Omental fat pad (tissue), 4 donors: ENCODE measurements at places on chromosomes 3 and 15.

DNA sequence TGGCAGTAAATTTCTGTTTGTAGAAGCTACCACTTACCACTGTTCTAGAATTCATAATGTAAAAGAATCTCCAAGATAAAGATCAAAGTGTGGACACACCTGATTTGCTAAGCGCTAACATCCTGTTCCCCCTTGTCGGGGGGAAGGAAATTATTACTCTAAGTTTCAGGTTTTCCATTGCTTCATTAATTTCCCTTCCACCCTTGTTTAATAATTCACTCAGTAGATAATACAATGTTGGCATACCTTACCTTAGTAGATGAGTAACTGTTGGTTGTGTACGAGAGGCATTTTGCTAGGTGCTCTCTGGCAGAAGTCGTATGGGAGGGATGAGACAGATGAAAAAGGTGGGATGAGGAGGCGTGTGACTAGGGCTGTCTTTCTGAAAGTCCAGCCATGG is 641.2 kb upstream of the ARRDC4 start:
- DNase-seq, result no peak

DNA sequence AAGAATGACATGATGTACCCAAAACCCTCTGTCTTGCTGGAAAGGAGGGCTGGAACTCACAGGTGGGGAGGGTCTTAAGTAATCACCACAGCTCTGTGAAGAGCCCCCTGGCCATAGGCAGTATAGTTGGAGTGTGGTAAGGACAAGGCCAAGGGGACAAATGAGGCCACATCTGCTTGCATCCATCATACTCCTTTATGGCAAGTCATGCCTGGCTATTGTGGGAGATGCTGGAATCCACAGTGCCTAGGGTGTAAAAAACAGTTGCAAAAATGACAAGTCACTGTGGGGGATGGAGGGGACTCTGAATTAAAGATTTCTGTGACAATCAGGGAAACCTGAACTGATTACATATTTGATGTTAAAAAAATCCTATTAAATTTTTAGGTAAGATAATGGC is 258.5 kb downstream of the KCNMB2 start:
- no peak for DNase-seq

DNA sequence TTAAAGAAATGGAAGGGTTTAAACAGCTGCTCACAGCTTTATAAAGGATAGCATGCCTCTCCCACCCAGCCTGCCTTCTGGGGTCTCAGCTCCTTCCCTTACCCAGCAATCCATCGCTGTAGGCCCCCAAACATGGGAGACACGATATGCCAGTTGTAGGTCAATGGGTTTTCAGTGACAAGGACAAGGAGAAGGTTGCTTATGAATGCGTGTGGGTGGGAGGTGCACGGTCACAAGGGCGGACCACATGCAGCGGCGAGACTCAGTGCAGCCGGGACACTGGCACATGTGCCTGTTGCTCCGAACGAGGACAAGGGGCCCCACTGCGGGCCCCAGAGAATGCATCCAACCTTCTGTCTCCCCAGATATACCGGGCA is 67.0 kb downstream of the MGLL start:
- DNase-seq, result no peak

DNA sequence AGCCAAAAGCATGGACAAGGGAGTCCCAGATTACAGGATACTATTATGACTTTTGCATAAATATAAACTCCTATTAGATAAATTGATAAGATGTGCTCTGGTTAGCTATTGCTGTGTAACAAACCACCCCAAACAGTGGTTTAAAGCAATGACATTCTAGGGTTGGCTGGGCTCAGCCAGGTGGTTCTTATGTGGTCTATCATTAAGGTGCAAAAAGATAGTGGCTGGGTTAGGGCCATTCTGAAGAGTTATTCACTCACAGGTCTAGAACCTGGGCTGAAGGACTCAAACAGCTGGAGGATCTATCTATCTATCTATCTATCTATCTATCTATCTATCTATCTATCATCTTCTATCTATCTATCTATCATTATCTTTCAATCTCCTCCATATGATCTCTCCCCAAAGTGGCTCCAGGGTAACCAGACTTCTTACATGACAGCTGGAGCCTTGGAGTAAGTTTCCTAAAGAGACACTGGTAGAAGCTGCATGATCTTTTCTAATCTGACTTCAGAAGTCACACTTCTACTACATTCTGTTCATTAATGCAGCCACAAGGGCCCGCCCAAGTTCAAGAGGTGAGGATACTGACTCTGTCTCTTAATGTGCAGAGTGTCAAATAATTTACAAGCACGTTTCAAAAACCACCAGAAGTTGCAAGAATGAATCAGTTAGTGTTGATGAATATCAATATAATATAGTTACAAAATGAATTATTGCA is 74.9 kb upstream of the XCR1 start:
- DNase-seq, result no peak

GRCh38 chr3:178099274-178099673 is 437.0 kb upstream of the KCNMB2 start:
- no peak for DNase-seq

GRCh38 chr3:136982033-136982432 is 24.2 kb downstream of the IL20RB start:
- DNase-seq, result no peak

DNA sequence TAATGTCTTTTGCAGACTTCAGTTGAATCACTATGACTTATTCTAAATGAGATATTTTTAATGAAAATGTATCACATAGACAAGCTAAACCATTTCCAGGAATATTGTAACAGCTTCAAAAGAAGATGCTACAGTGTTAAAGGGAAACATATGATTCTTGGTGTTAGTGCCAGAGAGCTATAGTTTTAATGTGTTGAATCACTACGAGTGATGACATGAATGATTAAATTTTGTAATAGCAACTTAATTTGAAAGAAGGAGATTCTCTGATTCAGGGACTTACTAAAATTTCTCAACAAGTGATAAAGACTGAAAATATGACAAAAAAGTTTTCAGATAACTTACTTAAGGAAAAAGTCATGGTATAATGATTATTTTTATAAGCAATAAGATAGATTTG is 267.3 kb upstream of the SLITRK3 start:
- DNase-seq, result no peak

GRCh38 chr15:55742498-55742926 is 440 bp downstream of the PRTG start:
- DNase-seq, result no peak

DNA sequence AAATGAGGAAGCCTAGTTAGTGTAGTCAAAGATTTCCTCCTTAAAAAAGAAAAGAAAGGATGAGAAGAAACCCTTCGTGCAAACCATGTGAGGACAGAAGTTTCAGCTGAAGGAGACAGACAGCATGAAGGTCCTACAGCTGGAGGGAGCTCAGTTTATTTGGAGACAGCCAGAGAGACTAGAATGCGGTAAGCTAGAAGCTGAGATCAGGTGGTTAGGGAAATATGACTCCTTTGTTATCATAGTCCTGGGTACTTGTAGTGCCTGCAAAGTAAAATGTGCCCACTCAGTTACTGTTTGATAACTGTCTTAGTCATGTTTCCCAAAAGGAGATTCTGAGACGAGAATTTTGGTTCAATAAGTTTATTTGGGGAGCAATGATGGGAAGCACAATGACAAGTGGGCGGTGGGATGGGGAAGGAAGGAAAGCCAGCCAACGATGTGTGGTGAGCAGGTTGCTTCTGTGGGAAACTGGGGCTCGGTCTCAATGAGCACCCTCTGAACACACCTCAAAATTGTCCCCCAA is 178.8 kb upstream of the SNTN start:
- no peak for DNase-seq

DNA sequence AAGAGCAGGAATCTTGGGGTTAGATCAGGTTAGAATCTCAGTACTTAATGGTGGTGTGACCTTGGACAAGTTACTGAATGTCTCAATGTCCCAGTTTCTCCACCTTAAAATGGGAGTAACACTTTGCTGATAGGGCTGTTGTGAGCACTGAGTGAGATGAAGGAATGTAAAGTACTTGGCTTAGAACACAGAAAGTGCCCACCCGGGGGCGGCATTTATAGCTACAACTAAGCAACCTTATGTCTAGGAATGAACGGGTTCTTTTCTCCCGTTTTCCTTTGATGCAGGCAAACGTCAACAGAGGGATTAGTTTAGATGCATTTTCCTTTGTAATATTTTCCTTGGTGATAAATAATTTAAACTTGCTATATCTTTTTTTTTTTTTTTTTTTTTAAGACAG is 176.6 kb downstream of the USP13 start:
- no peak for DNase-seq

DNA sequence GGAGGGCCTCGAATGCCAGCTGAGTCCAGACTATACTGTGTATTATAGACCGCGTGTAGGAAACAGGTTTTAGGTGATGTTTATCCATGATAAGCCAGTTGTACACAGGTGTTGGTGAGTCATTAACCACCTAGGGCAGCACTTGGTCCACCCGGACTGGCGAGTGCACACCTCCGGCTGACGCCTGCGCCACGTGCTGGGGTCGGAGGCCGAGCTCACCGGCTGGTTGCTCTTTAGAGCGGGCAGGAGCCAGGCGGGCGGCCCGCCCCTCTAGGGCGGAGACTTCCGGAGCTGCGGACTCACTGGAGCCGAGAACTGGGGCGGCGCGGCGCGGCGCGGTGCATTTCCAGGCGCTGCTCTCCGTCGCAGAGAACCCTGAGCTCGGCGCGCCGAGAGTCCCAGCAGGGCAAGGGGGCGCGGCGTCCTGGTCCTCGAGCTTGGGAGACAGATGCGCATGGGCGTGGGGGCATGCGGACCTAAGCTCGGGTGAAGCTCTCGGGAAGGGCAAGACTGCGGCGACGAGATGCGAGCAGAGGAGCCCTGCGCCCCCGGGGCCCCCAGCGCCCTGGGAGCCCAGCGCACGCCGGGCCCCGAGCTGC is at the start of gene ESYT3:
Gene ESYT3 (plus strand): TSS at position 341 of the 599 bp plus-strand sequence. CDS start 183 bp downstream, at position 524.
- DNase-seq, result no peak

DNA sequence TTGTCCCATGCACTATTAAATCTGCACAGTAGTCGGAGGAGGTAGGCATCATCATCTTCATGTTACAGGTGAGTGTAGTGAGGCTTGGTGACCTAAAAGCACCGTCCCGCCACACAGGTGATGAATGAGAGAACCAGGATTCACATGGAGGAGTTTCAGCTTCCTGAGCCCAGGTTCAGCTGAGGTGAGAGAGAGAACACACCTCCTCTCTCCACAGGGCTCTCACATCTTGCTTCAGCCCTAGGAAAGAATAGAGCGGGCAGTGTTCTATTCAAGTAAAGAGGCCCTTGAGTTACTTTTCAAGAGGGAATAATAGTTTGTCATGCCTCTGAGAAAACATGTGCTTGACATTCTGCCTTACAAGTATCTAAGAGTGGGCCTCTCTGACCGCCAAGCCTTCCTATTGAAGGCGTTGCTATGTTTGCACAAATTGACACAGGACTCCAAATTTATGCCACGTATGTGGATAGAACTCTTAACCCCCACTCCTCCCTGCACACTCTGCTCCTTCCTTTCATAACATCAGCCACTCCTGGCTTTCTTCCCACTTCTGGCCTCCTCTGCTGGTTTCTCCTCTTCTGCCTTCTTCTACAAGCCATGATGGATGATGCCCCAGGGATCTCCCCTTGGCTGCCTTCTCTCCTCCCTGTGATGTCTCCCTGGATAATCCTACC is 138.3 kb upstream of the ABHD17C start:
- no peak for DNase-seq

- no peak for DNase-seq
These were observed 13.9 kb upstream of the SYNM start for GRCh38 chr15:99090938-99091337.

GRCh38 chr15:33104212-33104611 is 90.3 kb downstream of the FMN1 start:
- DNase-seq, result no peak

- DNase-seq, result no peak
These were observed 6.2 kb downstream of the ETV5 start for GRCh38 chr3:186102687-186103086.

DNA sequence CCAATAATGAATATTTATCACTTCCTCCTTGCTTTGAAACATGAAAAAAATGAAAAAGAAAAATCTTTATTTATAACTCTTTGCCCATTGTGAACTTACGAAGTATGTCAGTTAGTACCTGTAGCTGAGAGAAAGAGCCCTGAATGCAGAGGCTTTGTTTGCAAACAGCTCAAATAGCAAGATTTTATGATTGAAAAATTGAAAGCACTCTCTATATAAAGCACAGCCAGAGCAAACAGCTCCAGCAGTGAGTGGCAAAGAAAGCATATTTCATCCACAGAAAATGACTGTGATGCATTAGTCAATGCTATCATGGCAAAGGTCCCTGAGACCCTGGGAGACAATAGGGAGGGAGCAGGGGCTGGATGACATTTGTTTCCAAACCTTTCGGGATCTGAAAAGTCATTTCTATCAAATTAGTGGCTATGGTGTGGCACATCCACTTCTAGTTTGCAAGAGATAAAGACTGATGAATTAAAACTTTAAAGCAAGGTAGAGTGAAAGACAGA is 576.1 kb downstream of the OTOL1 start:
- no peak for DNase-seq

DNA sequence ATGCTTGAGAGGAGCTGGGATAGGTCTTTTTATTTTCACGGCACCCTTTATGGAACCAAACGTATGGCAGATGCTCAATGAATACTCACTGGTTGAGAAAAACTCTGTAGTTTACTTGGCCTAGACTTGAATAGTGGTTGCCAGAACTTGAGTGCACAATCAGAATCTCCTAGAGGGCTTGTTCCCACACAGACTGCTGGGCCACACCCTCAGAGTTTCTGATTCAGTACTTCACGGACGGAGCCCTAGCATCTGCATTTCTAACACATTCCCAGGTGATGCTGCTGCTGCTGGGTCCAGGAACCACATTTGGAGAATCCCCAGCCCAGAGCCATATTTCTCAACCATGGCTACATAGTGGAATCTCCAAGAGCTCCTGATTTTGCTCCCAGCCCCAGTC is 24.6 kb downstream of the CA12 start:
- no peak for DNase-seq

- DNase-seq, result no peak
These were observed 118.4 kb downstream of the NR2F2 start for GRCh38 chr15:96448923-96449322.

GRCh38 chr15:31360843-31361763 is 34.5 kb downstream of the KLF13 start:
- DNase-seq, result no peak

GRCh38 chr3:147360646-147361453 is 45.5 kb downstream of the ZIC4 start:
- no peak for DNase-seq

DNA sequence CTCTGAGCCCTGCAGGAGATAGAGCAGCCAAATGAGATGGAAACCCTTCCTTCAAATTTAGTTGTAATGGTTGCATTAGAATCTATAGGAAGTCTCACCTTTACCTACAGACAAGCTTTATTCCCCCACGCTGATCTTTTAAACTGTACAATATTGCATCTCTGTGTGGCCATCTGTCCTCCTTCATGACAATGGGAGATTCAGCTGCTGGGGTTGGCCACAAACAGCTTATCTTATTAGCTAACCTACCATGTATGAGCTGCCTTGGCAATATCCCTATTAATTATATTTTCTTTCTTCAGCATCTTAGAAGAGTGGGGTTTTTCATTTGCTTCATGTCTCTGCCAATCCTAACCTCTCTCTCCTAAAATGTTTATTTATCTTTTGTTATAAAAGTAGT is 238.7 kb upstream of the NR2E3 start:
- no peak for DNase-seq
